Left ventricle myocardium superior (tissue), 1 donor: ENCODE measurements at places on chromosomes 2 and 18. TPM values are rescaled to one million over a fixed set of nuclear protein-coding genes. Genes with fewer than 3 reads are reported as not detected.

The SERPINB3 gene
- not detected for total RNA-seq

The OTOS gene
- not detected for total RNA-seq

The LRRC30 gene
- total RNA-seq, result not detected

The CDKL4 gene
- total RNA-seq, result 0.59 TPM

The RIT2 gene
- total RNA-seq, result not detected

The TFCP2L1 gene
- 0.17 TPM for total RNA-seq

The INO80B gene
- total RNA-seq, result 16.4 TPM
